NCI-H187 treated with DMSO at 0.1 percent for 48 hours (cell line): ENCODE measurements at places on chromosomes 3 and 15.

DNA sequence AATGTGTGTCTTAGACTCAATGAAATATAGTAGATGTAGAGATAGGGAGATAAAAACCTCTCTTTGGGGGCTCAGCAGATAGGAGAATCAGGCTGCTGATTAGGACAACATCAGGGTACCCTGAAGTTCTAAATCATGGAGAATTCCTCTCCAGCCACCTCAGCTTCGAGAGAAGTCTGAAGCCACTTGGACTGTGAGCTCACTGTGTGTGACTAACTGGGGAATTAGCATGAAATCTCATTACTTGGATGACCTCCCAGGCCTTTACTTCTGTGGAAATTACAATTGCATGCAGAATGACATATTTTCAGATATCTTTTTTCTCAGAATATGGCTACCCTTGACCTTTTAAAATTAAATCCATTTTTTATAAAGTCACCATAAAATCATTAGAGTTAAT lies 128.0 kb upstream of the MRPL3 start:
- DNase-seq, result no peak

GRCh38 chr3:86418861-86419260 lies 572.1 kb downstream of the VGLL3 start:
- DNase-seq, result no peak

DNA sequence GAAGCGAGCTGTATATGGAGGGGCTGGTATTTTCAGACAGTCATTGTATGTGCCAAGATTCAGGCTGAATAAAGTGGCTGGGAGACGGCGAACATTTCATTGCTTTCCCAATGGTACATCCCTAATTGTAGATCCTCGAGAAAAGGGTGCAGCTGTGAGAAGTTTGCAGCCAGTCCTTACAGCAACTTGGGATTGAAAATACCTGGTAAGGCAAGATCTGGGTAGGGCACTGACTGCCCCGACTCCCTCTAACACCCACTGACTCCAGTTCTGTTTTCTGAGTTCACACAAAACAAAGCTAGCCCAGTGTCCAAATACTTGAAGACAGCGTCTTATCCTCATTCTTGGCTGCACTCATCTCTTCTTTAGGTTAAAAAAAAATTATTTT lies 63.7 kb downstream of the EDEM1 start:
- no peak for DNase-seq

- DNase-seq, result no peak
Observed at GRCh38 chr3:13500133-13500885, 20.2 kb downstream of the HDAC11 start.

GRCh38 chr15:80512726-80513660 lies 108.8 kb downstream of the ARNT2 start:
- no peak for DNase-seq

DNA sequence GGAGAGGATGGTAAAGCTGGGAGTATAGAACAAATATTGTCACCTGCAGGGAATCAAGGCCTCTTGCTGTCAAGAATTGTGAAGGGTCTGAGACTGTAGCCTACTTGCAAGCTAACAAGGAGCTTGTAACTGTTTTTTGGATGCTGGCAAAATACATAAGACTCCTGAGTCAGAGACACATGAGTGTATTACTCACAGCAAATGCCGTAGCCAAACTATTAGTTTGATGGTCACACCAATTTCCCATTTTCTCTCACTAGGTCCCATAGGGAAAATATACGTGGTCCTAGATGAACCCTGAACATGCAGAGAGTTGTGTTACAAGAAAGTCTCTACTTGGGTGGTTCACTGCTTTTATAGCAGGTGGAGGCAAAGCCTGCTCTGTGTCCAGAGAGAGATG lies 44.7 kb upstream of the LIPC start:
- DNase-seq, result no peak

- no peak for DNase-seq
Observed at GRCh38 chr3:197225579-197225978, 72.8 kb downstream of the DLG1 start.

- DNase-seq, result no peak
Observed at GRCh38 chr3:173725507-173725906, 328.0 kb downstream of the NLGN1 start.

GRCh38 chr15:81747482-81747881 lies 298.3 kb downstream of the MEX3B start:
- no peak for DNase-seq

GRCh38 chr15:90929246-90930019 lies 2.9 kb downstream of the HDDC3 start:
- no peak for DNase-seq

DNA sequence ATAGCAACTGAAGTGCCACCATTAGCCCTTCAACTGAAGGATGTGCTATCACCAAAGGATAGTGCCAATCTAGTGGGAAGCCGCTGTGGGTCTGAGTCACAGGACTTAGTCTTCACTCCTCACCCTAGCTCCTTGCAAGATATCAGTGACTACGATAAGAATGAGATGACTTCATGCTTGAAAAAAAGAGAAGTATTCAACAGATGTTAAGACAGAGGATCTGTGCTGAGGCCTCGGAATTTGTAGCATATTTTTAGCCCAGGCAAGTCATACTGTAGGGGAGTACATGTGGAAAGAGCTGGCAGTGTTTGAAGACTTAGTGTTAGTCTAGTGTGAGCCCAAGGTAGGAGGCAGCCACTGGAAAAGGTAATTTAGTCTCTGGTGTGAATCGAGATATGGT lies 270.7 kb upstream of the LRTM1 start:
- DNase-seq, result no peak

GRCh38 chr3:127612966-127613365 lies 14.8 kb downstream of the MCM2 start:
- no peak for DNase-seq

DNA sequence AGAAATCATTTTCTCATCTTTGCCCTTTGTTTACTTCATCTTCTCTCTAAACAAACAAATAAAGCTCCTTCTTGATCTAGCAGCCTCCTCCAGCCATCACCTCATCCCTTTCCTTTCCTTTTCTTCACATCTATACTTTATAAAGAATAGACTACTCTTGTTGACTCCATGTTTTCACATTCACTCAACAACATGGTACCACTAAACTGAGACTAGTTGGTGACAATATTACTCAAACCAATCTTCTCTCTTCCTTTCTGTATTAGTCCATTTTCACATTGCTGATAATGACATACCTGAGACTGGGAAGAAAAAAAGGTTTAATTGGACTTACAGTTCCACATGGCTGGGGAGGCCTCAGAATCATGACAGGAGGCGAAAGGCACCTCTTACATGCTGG lies 324.7 kb downstream of the SOX2 start:
- DNase-seq, result no peak

DNA sequence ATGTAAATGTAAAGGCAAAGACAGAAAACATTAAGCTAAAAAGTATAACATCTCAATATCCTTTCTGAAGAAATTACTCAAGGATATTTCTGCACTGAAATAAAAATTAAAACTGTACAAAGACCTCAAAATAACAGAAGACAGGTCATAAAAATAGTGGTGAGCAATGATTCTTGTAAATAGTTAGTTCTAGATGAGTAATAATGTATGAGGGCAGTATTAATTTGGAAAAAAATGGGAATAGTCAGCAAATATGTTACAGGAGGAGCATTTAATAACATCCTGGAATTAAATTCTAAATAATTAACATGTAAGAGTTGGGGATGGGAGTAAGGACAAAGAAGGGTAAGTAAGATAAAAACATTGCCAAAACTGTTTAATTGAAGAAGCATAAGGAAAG lies 247.5 kb downstream of the DTWD1 start:
- no peak for DNase-seq

DNA sequence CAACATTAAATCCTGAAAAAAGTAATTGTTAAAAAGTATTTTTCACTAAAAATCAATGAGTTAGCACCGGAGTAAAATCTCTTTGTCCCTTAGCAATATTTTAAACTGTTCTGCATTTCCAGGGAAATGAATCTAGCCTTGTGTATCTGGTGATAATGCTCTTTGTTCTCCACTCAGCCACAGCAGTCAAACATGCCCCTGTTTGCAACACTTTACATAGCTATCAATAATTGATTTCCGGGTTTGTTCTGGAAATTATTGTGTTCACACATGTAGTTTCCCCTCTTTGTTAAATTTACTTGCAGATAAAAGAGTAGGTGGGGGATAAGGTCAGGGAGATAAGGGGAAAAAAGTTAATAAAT lies 3.6 kb upstream of the A4GNT start:
- no peak for DNase-seq

- DNase-seq, result no peak
Observed at GRCh38 chr3:22714749-22715148, 488.4 kb upstream of the UBE2E2 start.

GRCh38 chr3:139994891-139995290 lies 59.9 kb downstream of the CLSTN2 start:
- no peak for DNase-seq

- DNase-seq, result no peak
Observed at GRCh38 chr15:57285386-57285785, 90.9 kb upstream of the CGNL1 start.

GRCh38 chr3:54631516-54632325 lies 296.1 kb downstream of the LRTM1 start:
- no peak for DNase-seq

DNA sequence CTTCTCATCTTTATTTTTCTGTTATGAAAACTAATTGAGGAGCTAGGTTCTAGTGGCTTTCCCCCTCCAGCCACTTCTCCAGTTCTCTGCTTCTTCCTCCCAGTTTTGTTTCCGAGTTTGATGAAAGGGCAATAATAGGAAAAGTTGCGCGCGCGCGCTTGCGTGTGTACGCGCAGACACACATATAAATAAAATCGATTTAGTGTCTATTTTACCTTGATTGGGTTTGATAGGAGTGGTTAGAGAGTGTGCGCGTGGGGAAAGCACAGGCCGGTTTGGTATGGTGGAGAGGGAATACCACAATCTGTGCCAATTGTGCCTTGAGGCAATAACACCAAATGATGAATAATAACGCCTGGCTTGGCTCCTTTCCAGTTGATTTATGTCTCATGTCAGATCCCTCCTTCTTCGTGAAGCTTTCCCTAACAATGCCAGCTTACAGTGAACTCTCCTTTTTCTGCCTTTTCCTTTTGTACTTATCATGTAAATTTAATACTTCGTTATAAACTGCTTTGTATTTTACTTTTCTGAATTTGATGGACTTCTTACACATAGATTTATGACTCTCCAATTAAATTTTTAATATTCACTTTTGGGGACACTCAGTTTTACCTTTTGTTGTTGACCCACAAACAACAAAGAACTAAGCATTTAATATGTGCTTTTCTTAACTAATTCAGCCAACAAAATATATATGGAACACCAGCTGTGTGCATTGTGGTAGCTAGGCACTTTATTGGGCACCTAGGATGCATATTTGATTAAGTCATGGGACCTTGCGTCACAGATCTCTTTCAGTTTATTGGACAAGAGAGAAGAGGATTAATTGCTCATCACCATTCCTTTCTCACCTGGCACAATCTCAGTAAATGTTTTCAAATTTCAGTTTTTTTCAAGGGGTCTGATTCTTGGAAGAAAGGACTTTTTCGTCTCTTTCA lies 1.7 kb downstream of the TIPARP start:
- no peak for DNase-seq

DNA sequence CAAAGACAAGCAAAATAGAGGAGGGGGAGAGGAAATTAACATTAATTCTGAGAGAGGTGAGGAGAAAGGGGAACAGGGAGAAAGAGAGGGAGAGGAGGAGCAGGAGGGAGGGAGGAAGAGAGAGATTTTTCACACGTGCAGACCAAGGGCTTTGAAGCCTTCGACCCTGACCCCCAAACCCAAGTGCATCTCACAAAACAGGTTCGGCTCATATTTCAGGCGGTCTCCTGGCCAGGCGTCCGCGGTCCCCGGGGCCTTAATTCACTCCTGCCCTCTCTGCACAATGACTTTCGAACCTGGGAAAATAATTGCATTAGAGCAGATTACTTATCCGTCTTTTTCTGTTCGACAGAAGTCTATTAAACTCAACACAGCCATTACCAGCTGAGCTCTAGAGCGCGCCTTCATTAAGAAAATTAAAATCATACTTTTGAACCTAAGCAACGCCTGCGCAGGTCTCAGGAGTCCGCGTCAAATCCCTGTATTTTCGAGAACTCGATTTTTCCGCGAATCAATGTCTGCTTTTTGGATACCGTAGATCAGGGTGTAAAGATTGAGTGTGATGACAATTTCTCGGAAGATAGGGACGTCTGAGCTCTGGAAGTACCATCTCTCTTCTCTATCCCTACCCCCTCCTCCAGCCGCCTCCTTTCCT lies 220.7 kb downstream of the MEIS2 start:
- DNase-seq, result no peak

DNA sequence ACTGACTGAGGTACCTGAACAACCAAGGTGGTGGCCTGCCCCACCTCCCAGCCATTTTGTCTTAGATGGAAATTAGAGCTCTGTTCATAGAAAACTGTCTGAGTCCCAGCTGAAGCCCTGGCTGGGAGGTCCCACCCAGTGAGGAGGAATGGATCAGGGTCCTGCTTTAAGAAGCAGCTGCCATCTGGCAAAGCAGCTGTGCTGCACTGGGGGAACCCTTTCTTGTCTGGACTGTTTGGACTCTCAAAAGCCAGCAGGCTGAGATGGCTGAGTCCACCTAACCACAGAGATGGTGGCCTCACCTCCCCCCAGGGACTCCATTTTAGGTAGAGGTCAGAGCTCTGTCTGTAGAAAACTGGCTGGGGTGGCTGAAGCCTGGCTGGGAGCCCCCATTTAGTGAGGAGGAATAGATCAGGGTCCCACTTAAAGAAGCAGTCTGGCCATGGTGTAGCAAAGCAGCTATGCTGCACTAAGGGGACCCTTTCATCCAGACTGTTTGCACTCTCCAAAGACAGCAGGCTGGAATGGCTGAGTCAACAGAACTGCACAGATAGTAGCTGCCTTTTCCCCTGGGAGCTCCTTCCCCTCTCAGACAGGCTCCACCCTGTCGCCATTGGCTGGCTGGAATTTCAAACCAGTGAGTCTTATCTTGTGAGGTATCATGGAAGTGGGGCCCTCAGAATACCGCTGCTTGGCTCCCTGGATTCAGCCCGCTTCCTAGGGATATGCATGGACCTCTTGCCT lies 116.9 kb downstream of the EPHA6 start:
- no peak for DNase-seq

DNA sequence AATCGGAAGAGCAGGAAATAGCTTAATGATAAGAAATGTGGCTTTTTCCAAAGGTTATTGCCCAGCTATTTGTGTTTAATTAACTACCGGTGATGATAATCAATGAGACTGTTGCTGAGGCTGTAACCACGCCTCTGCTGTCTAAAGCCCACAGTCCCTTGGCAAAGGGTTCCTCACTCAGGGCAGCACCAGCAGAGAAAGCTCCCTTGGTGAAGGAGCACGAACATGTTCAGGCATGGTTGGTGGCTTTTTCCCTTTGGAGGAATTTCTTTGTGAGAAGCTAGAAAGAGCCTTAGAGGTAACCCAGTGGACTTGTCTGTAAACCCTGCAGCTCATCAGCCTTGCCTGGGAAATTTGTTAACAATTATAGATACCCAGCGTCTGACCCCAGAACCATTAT lies 7.5 kb upstream of the ST6GAL1 start:
- DNase-seq, result no peak

GRCh38 chr3:14057701-14058100 lies 67.0 kb downstream of the CHCHD4 start:
- no peak for DNase-seq

GRCh38 chr3:5798809-5799208 lies 611.3 kb downstream of the EDEM1 start:
- no peak for DNase-seq
